ENCODE measurements at places on chromosomes 3 and 15.

DNA sequence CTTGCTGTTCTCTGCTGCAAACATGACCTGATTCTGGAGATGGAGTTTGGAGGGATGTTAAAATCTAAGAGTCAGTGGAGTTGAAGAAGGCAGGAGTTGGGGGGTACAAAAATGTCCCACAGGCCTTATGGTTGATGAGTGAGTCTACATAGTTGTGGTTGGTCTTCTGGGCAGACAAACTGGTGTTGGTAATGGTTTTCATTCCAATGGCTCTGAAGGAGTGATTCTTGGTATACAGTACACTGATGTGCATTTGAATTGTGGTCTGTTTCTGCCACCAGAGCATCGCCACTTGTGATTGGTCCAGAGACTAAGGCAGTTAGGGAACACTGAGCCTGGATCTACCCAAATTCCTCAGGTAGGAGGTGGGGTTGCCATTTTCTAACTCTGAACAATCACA, 514.1 kb upstream of the CFAP20DC start:
- DNase-seq: no peak

GRCh38 chr3:100044369-100044768, 69.9 kb downstream of the FILIP1L start:
- DNase-seq: no peak

- DNase-seq: peak; percentile 71
These were observed 984 bp downstream of the RNU6-1 start for GRCh38 chr15:67838789-67839332.

GRCh38 chr3:101278727-101279126, 41.6 kb downstream of the IMPG2 start:
- DNase-seq: no peak

GRCh38 chr3:40989141-40990061, 209.9 kb upstream of the CTNNB1 start:
- no peak for DNase-seq

DNA sequence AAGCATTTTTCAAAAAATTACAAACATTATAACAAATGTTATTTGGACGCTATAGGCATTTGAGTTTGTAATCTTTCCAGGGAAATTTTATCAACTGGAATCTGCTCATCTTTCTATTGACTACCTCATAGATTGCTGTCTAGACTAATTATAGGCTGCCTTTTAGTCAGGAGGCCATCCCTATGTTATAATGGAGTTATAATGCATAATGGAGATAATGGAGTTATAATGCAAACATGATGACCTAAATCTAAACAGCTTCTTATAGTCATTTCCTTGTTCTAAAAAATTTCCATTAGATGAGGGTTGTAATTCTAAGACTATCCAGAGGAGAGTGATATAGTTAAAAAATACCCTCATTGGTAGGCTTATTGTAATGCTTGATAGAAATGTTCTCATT, 226.4 kb downstream of the SI start:
- no peak for DNase-seq

DNA sequence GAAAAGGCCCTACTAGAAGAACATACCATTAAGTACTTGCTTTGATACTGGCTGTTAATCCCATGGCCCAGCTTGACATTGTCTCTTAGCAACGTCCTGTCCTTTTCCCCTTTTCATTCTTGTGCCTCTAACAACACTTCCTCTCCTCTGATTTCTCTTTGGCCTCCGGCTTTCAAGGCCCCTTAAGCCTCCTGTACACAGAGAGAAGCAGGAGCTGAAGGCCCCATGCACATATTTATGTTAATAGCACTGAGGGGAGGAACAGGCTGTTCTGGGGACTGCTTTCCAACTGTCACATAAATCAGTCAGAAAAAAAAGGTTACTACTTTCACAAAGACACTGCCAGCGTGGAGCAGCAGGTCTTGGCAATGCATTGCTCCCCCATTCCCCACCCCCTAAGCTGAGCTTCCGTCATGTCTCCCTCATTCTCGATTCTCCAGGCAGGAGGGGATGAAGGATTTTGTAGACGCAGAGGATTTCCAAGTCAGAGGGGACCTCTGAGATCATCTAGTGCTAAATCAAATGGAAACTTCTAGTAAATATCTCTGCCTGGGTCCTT, 257.4 kb upstream of the ADAMTS9 start:
- peak; percentile 56 for DNase-seq

DNA sequence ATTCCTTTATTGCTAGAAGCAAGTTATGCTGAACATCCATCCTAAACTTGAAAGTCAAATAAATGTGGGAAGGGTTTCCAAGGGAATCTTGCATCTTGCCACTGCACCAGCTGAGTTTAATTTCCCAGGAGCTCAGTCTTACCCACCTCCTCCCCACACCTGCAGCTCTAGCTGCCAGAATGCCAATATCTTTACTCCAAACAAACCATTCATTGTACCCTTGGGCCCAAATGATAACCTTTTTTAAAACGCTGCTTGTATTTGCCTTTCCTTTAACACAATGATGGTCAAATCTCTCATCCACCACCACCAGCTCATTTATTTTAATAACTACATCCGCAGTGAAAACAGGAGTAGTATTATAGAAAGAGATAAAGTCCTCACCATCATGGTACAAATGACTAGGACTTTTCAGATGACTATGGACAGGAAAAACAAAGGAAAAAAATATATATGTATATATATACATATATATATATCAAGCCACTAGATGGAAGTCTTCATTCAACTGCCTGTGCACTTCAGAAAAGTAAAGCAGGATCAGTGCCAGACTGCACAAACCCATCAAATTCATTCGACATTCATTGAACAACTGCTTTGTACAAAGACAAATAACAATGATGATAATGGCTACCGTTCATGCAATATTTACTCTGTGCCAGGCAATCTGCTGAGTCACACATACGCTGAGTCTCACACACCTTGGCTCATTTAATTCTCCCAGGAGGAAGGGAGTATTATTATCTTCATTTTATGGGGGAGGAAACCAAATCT, 44.0 kb downstream of the BFSP2 start:
- no peak for DNase-seq

DNA sequence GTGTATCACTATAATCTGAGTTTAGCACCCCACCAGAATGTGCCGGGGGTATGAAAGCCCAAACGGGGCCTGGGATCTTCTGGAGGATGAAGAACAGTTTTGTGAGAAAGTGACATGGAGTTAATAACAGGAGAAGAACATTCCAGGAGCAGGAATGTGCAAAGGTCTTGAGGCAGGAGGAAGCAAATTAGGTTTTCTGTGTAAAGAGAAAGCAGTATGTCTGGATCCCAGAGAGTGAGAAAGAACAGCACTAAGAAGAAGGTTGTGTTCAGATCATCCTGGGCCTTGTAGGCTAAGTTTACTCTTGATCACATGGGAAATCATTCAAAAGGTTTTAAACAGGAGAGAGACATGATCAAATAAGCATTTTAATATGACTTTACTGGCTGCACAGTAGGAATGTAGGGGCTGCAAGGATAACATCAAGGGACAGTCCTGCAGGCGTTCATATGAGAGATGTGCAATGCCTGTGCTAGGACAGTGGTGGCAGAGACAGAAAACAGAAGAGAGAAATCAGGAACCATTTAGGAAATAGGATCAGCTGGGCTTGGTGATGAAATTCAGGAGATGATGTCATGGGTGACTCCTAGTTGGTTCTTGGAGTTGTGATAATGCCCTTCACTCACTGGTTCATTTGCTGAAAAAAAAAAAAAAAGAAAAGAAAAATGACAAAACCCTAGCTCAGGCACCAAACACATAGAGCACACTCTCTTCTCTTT, 113.5 kb downstream of the TNIK start:
- DNase-seq: no peak

- no peak for DNase-seq
These were observed 449.4 kb upstream of the SUCLG2 start for GRCh38 chr3:68103811-68104210.

- no peak for DNase-seq
These were observed 77.8 kb upstream of the VGLL4 start for GRCh38 chr3:11721479-11721878.

- DNase-seq: no peak
These were observed 39.6 kb downstream of the CHAC1 start for GRCh38 chr15:40992825-40993224.

DNA sequence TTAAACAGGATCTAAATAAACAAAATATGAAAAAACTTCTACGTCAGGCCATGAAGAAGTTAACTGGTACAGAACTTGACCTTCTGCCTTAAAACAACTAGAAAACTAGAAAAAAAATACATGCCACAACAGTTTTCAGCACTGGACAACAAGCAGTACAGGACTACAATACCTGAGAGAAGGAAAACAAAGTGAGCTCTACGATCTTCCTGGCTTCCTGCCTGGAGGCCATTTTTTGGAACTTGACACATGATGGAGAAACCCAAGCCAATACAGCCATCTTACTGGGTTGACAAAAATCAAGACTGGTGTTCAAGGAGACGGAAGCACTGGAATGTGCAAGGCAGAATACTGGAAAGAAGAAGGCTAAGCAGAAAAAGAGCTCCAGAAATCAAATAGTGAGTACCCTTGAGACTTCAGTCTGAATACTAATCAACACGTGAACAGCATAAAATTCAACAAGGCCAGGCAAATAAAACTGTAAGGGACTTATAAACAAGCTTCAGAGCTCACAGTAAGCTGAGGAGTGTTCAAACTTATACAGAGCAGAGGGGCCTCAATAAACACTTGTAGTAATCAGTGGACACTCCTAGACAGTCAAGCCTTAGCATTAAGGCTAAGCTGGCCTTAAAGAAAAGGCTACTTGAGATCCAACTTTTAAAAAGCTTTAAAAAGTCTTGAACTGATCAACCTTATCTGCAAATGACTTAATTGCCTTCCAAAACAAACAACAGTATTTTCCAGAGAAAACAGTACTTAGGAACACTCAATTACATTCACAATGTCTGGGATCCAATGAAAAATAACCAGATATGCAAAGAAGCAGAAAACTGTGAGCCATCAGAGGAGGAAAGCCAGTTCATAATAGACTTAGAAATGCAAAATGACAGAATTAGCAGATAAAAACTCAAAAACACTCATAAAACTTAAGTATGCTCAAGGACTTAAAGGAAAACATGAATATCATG, 63.2 kb downstream of the DLG1 start:
- no peak for DNase-seq

- DNase-seq: no peak
These were observed 11.9 kb downstream of the PRKAR2A start for GRCh38 chr3:48835650-48836366.

- DNase-seq: no peak
These were observed 289.6 kb downstream of the EFHB start for GRCh38 chr3:19644405-19644804.

DNA sequence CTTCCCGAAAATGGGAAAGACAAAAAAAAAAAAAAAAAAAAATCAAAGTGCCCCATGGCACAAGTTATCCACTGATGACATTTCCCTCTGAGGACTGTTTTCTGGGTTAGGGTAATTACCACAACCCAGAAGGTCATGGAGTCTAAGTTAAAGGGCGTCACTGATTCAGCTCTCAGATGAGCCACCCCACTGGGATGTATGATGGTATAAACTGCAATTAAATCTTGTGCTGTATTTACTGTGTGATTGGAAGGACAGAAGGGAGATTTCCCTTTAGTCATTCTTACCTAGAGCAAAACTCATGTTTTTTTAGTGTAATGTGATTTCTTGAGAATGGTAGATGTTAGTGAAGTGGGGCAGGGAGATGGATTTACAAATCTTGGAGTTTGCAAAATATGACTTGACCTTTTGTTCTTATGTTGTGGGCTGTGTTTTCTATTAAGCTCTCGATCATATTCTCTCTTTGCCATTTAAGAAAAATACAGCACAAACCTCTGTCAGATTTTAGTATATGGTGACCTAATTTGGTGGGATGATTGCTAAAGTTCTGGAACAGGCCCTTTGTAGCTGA, 244.2 kb downstream of the PTPRG start:
- no peak for DNase-seq

DNA sequence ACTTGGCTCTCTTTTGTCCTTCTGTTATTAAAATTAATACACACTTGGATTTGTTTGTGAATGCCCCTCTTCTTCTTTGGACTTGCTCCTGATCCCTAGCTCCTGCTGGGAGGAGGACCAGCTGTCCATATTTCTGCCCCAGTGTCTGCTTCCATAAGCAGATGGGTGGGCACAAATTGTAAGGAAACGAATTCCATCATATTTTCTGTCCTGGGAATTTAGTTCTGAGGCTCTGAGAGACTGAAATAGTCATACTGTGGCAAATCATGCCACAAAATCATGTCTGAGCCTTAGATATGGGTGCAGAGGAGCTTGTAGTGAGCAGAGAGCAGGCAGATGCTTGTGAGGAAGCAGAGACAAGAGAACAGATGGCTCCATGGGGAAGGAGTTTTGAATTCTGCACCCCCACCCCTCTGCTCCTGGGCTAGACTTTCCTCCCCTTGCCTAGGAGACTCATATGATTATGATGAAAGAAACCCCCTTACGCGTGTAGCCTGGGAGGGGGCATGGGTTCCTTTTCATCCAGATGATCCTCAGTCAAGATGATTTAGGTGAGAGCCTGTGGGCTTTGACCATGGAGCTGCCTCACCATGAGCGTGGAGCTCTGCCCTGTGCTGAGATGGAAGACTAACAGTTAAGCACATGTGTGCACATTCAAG, 50.6 kb downstream of the SV2B start:
- no peak for DNase-seq

- no peak for DNase-seq
These were observed 202.5 kb downstream of the TUSC7 start for GRCh38 chr3:116912116-116912515.

DNA sequence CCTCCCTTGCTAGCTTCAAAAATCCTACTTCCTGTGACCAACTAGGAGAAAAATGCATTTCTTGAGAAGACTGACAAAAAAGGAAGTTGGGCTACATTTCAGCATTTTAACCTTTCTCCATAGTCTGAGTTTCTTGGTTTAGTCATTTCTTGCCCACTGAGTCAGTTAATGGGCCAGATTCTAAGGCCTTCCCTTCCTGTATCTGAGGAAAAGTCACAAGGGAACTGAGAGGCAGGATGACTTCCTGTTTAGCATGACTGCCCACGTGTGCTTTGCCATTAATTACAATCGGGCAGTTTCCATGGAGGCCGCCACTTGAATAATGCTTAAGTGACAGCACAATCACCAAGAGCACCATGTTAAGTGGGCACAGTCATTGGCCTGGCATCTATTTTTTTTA, 794.4 kb upstream of the LMCD1 start:
- DNase-seq: no peak

GRCh38 chr15:91468871-91469580, 369.0 kb downstream of the SV2B start:
- DNase-seq: no peak

GRCh38 chr3:100006570-100007271, 107.6 kb downstream of the FILIP1L start:
- DNase-seq: no peak

- no peak for DNase-seq
These were observed 973.7 kb downstream of the NSUN3 start for GRCh38 chr3:95036526-95037021.

GRCh38 chr15:45858491-45858890, 223.7 kb downstream of the SQOR start:
- no peak for DNase-seq

GRCh38 chr3:8709287-8709686, 24.3 kb upstream of the CAV3 start:
- no peak for DNase-seq

GRCh38 chr3:135161425-135161824, 366.4 kb downstream of the EPHB1 start:
- DNase-seq: no peak

Measured in ovary (tissue), 10 donors.